Natural killer cell (primary cell): ENCODE measurements at places on chromosomes 16 and 17. TPM values are rescaled to one million over a fixed set of nuclear protein-coding genes. Genes with fewer than 3 reads are reported as not detected.

DNA sequence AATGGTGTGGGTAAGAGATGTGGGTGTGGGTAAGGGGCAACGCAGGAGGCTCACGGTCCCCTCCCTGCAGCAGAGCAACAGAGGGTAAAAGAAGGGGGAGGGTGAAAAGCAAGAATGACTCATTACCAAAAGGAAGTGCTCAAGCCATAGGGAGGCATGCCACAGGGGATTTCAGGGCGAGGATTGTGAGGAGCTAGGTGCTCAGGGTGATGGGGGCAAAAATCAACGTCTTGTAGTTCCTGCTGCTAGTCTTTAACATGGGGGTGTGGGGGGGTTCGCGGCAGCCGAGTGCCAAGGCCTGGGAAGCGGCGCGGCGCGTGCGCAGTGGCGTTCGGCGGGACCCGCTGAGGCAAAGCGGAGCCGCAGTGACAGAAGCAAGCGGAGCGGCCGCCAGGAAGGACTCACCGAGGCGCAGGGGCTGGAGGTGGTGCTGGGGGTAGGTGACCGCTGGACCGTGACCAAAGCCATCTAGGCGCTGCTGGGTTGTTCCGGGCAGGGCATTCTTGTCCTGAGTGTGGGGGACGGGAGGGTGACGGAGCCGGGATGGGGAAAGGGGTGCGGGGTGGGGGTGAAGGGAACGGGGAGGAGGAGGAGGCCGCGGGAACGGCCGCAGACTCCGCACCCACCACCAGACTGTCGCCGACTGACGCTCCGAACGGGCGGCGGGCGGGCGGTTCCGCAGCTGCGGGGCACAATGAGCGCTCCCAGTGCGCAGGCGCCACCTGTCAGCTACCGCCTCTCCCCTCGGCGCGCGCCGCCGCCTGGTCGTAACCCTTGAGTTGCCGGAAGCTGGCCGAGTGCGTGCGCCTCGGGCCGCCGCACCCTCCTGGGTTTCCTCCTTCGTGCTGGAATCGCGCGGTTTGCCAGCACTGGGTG, at the start of gene SSH2:
TSS of gene SSH2 (minus strand) at position 696 of the 876 bp plus-strand sequence. CDS start at position 468, 228 bp downstream.
- peaks cover 17% of the 10 kb centered on the region for H3K4me1 ChIP-seq
- no peaks in the 10 kb centered on the region for H3K27me3 ChIP-seq
- peak within 1 kb of the TSS; percentile 95 for H3K4me3 ChIP-seq

DNA sequence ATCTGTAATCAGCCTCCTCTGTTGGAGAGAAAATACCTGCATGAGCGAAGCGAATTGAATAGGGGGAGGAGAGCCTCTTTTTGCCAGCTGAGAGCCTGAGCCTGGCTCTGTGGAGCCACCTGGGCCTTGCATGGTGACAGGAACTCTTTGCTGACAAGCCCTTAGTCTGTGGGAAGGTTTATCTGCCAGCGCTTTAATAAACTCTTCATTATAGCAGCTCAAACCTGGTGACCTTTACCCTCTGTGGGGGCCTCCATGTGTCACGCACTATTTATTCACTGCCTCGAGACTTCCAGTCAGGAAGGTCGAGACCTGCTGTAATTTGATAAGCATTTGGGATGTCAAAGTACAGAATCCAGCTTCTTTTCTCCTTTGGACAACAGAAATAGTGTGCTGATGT, 282.6 kb downstream of the CBLN1 start:
- no peak for DNase-seq
- H3K36me3 ChIP-seq: no peaks in the 10 kb centered on the region
- H3K27me3 ChIP-seq: no peaks in the 10 kb centered on the region
- H3K27ac ChIP-seq: no peak overlapping the region
- H3K4me3 ChIP-seq: no peak overlapping the region

GRCh38 chr17:74649909-74650308, 26.4 kb upstream of the CD300E start:
- no peaks in the 10 kb centered on the region for H3K4me1 ChIP-seq
- no peaks in the 10 kb centered on the region for H3K36me3 ChIP-seq
- DNase-seq: no peak
- no peak overlapping the region for H3K27ac ChIP-seq
- no peak overlapping the region for H3K4me3 ChIP-seq

GRCh38 chr16:23501291-23501690, 9.0 kb downstream of the GGA2 start:
- no peak overlapping the region for H3K4me3 ChIP-seq
- H3K27ac ChIP-seq: no peak overlapping the region
- peaks cover 43% of the 10 kb centered on the region for H3K4me1 ChIP-seq
- DNase-seq: no peak

- no peak overlapping the region for H3K4me3 ChIP-seq
- no peak for DNase-seq
- H3K27ac ChIP-seq: no peak overlapping the region
- no peaks in the 10 kb centered on the region for H3K27me3 ChIP-seq
- H3K36me3 ChIP-seq: no peaks in the 10 kb centered on the region
Measured at GRCh38 chr17:65797809-65798208, 236.4 kb upstream of the AXIN2 start.

- no peaks in the 10 kb centered on the region for H3K4me1 ChIP-seq
- no peaks in the 10 kb centered on the region for H3K27me3 ChIP-seq
- H3K36me3 ChIP-seq: no peaks in the 10 kb centered on the region
- no peak overlapping the region for H3K27ac ChIP-seq
- no peak for DNase-seq
- H3K4me3 ChIP-seq: no peak overlapping the region
Measured at GRCh38 chr16:52114379-52114778, 432.6 kb downstream of the TOX3 start.

DNA sequence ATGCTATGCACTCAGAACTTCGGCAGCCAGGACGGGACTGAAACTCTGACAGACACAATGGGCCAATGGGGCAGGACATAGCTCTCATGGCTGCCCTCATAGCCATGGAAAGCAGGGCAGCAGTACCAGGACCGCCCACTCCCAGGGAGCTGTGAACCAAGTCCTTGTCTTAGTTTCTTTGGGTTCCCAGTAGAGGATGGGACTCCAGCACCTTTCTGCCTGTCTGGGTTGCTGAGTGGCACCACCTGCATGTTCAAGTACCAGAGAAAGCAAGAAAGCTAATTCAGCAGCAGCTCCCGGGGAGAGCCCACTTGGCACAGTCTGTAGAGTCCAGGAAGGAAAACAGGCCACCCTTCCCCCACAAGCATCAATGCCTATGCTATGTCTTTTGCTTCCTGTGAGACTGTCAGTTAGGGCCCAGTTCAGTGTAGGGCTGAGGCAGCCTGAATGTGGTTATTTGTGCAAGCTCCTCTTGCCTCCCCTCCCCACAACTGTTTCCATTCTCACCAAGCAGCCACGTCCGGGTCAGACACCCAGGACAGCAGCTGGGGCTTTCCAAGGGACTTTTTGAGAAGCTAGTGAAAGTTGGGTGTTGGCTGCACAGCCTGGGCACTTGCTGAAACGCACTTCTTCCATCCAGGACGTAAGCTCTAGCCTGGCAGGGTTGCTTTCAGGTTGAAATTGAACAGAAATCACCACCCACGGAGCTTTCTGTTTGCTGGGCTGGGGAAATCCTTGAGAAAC, 7.8 kb downstream of the SUPT4H1 start:
- no peaks in the 10 kb centered on the region for H3K27me3 ChIP-seq
- peak overlapping the region; percentile 59 for H3K4me3 ChIP-seq
- peak overlapping the region; percentile 99 for H3K27ac ChIP-seq
- peaks cover 48% of the 10 kb centered on the region for H3K36me3 ChIP-seq

DNA sequence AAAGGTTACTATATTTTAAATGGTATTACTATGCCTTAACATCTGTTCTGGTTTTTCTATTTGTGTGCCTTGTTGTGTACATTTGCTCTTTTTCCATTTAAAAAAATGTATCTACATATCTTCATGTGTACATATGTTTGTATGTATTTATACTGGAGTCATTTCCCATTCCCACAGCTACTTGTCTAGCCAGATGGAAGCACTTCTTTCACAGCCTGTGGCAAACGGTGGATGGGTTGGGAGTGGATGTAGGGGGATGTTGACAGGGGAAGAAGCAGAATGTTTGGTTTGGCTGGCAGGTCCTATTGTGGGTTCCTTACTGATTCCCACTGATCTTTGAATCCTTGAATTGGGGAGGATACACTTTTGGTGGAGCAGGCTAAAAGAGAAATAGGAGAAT, 93.6 kb upstream of the CNTNAP4 start:
- H3K4me3 ChIP-seq: no peak overlapping the region
- no peaks in the 10 kb centered on the region for H3K4me1 ChIP-seq
- no peak for DNase-seq
- H3K36me3 ChIP-seq: no peaks in the 10 kb centered on the region
- H3K27me3 ChIP-seq: no peaks in the 10 kb centered on the region
- no peak overlapping the region for H3K27ac ChIP-seq

GRCh38 chr17:80153004-80153403, 6.1 kb upstream of the EIF4A3 start:
- peaks cover 10% of the 10 kb centered on the region for H3K4me1 ChIP-seq
- H3K27ac ChIP-seq: no peak overlapping the region
- H3K4me3 ChIP-seq: no peak overlapping the region
- H3K36me3 ChIP-seq: no peaks in the 10 kb centered on the region
- no peaks in the 10 kb centered on the region for H3K27me3 ChIP-seq
- DNase-seq: no peak

TRIM16 gene
- 4.7 TPM for total RNA-seq

DNA sequence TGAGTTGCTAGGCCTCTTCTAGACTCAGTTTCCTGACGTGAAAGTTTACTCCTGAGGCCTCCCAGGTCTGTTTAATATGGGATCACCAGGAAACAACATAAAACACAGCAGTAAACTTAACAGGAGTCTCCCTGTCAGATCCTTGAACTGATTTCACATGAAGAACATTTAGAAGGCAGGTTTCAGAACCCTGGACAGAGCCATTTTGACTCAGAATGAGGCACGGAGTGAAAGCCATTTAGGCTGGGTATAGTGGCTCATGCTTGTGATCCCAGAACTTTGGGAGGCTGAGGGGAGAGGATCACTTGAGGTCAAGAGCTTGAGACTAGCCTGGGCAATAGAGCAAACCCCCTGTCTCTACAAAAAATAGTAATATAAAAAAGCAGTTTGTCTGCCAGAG, 289.1 kb downstream of the CA10 start:
- H3K4me3 ChIP-seq: no peak overlapping the region
- no peaks in the 10 kb centered on the region for H3K36me3 ChIP-seq
- no peak overlapping the region for H3K27ac ChIP-seq
- no peaks in the 10 kb centered on the region for H3K27me3 ChIP-seq
- no peaks in the 10 kb centered on the region for H3K4me1 ChIP-seq

GRCh38 chr17:81700353-81701287, 2.5 kb upstream of the MRPL12 start:
- no peak overlapping the region for H3K4me3 ChIP-seq
- H3K36me3 ChIP-seq: peaks cover 44% of the 10 kb centered on the region
- H3K27me3 ChIP-seq: no peaks in the 10 kb centered on the region
- H3K4me1 ChIP-seq: peaks cover 35% of the 10 kb centered on the region

GRCh38 chr16:67423015-67423414, 6.7 kb upstream of the ZDHHC1 start:
- no peaks in the 10 kb centered on the region for H3K4me1 ChIP-seq
- H3K4me3 ChIP-seq: no peak overlapping the region
- peaks cover 5% of the 10 kb centered on the region for H3K27me3 ChIP-seq
- H3K36me3 ChIP-seq: no peaks in the 10 kb centered on the region

- H3K27ac ChIP-seq: no peak overlapping the region
- peaks cover 4% of the 10 kb centered on the region for H3K4me1 ChIP-seq
- H3K27me3 ChIP-seq: no peaks in the 10 kb centered on the region
Measured at GRCh38 chr17:16005636-16006035, 6.0 kb downstream of the TTC19 start.

KLHL10 gene
- total RNA-seq: not detected

DNA sequence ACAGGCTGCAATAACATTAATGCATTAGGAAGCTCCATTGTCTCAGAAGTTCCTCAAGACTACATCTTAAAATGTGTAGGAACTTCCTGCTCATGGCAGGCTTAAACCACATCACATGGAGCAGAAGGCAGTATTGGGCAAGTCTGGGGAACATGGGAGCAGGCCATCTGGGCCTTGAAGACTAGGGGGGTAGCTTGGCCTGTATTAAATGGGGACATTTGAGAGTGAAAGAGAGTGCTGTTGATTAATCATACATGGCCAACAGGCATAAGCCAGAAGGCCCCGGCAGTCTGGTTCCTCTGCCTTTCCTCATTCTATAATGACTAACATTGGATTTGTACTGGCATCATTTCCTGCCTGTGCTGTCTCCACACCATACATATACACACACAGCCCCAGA, 25.2 kb upstream of the SLC5A11 start:
- no peak overlapping the region for H3K27ac ChIP-seq
- no peaks in the 10 kb centered on the region for H3K27me3 ChIP-seq
- H3K4me1 ChIP-seq: peaks cover 21% of the 10 kb centered on the region

- no peaks in the 10 kb centered on the region for H3K27me3 ChIP-seq
- no peak for DNase-seq
- peak overlapping the region; percentile 83 for H3K4me3 ChIP-seq
- peak overlapping the region; percentile 61 for H3K27ac ChIP-seq
Measured at GRCh38 chr16:30121741-30122571, 1.1 kb downstream of the MAPK3 start.

- DNase-seq: no peak
- H3K27ac ChIP-seq: no peak overlapping the region
- H3K4me1 ChIP-seq: no peaks in the 10 kb centered on the region
- no peak overlapping the region for H3K4me3 ChIP-seq
- no peaks in the 10 kb centered on the region for H3K36me3 ChIP-seq
Measured at GRCh38 chr16:11401161-11402050, 56.1 kb downstream of the RMI2 start.

DNA sequence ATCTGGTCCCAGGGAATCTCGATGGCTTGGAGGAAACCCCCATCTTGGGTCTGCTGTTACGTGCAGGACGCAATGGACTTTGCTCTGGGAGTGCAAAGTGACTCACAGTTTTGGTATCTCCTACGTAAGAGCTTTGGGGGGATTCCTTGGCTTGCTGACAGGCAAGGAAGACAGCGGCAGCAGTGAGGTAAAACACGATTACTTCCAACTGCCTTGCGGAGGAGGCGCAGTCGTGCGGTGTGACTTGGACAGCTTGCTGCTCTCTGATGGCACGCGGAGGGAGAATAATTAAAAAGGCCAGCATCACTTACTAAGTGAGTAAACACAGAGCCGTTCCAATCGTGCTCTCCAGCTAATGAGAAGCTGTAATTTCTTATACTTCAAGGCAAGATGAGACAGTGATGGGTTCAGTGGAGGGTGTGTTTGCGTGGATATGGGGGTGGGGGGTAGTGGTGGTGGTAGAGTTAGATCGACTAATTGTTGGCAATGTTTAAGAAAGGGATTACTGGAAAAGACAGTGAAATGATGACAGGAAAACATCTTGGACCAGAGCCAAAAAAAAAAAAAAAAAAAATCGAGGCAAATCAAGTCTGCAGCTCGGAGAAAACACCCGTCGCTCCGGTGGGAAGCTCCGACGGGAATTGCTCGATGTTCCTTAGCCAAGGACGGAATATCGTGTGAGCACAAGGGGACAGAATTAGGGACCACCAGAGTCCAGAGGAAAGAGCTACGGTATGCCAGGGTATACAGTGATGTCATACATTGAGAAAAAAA, 184.8 kb upstream of the ZFHX3 start:
- H3K27me3 ChIP-seq: no peaks in the 10 kb centered on the region
- H3K4me3 ChIP-seq: no peak overlapping the region
- no peaks in the 10 kb centered on the region for H3K36me3 ChIP-seq
- no peak overlapping the region for H3K27ac ChIP-seq

DNA sequence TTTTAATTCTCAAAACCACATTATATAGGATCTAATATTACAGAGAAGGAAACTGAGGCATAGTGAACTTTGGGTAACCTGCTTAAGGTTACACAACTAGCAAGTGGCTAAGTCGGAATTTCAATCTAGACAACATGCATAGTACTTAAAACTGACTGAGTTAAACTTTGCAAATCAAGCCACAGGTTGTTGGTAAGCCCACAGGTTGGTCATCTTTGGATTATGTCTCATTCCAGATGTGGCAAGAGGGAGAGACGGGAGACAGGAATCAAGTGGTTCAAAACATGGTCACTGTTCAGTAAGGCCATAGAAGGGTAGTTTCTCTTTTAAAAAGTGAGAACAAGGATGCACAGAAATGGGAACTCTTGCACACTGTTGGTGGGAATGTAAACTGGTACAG, 57.1 kb downstream of the MYO1D start:
- H3K4me1 ChIP-seq: no peaks in the 10 kb centered on the region
- H3K36me3 ChIP-seq: no peaks in the 10 kb centered on the region
- no peak overlapping the region for H3K4me3 ChIP-seq
- DNase-seq: no peak
- no peak overlapping the region for H3K27ac ChIP-seq
